ENCODE measurements at places on chromosomes 11 and 22.

DNA sequence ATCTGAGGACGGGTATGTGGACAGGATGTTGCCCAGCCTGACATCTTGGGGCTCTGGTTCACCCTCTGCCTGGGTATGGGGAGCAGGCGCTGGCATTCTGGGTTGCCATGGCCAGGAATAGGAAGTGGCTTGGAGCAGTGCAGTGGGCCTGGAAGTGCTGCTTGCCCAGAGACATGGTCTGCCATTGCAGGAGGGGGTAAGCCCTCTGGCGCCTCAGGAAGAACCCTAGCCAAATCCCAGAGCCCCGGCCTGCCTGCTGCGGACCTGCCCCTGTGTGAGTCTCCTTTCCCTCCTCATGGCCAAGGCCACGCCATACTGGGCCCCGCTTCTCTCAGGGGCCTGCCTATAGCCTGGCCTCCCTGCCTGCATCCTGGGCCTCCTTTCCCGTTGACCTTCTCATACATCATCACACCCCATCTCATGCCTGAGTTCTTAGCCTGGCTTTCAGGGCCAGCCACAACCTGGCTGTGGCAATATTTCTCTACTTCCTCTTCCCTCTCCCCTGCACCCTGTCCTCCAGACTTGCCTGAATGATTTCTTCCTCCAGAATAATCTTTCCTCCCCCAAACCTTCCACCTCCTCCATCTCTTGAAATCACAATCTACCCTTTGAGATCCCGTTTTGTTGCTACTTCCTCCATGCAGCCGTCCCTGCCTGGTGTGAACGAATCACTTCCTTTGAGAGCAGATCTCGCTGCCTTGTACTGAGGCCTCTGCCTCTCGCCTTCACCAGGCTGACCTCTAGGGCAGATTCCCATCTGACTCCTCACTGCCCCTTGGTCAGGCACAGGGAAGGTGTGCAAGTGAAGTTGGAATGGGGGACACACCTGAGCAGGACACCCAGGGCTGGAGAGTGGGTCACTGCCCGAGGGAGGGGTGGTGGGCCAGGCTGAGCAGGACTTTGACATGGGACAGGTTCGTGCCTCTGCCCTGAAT is 5.2 kb downstream of the CAPN5 start:
- no peak for DNase-seq

DNA sequence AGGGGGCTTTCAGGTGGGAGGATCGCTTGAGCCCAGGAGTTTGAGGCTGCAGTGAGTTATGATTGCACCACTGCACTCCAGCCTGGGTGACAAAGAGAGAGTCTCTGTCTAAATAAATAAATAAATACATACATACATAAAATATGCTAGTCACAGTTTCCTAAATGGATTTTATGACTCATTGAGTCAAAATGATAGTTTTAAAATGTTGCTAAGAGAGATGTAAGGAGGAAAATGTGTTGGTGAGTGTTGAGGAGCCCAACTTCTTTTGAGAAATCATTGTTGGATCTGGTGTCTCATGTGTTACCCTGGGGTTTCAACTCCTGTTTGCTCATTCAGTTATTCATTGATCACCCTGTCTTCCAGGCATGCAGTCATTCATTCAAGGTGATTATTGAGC is 21.0 kb downstream of the PARVB start:
- no peak for DNase-seq

- no peak for DNase-seq
These were observed 12.9 kb downstream of the CRYBB2 start for GRCh38 chr22:25232301-25232700.

GRCh38 chr11:103920933-103921332 is 115.5 kb upstream of the DDI1 start:
- DNase-seq, result no peak

DNA sequence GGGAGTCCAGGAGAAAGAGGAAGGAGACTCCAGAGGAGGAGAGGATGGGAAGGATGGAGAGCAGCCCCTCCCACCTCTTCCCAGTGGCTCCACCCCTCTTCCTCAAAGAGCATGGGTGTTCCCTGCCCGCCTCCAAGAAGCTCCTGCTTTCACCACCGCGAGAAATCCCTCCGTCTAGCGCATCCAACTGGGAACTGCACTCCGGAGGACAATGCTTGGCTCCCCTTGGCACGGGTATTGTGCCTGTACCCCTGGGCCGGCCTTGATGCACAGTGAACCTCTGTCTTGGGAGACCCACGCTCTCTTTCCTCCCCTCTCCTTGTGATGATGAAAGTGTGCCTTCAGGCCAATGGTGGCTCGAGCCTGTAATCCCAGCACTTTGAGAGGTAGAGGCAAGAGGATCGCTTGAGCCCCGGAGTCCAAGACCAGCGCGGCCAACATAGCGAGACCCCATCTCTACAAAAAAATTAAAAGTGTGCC is 14.9 kb upstream of the ADA2 start:
- no peak for DNase-seq

- DNase-seq, result no peak
These were observed 180.5 kb upstream of the ZBED5 start for GRCh38 chr11:11038352-11038751.

DNA sequence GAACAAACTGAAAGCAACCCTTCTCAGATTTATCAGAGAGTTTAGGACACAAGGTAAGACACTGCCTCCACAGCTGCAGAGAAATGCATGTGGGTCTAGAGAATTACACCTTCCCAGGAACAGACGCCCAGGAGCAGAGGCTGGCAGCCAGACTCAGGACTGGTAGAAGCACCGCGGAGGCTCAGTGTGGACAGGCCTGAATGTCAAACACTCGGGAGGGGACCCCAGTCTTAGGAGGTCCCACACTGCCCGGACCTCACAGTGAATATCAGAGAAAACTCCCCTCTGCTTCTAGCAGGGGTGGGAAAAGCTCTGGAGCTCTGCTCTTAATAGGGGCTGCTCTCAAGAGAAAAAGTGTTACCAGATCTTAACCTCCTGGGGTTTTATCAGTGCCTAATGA is 952.7 kb downstream of the BRD1 start:
- no peak for DNase-seq

GRCh38 chr11:105673089-105673488 is 63.2 kb downstream of the GRIA4 start:
- DNase-seq, result peak; percentile 34

- no peak for DNase-seq
These were observed 56.1 kb downstream of the SYT9 start for GRCh38 chr11:7307836-7308235.

DNA sequence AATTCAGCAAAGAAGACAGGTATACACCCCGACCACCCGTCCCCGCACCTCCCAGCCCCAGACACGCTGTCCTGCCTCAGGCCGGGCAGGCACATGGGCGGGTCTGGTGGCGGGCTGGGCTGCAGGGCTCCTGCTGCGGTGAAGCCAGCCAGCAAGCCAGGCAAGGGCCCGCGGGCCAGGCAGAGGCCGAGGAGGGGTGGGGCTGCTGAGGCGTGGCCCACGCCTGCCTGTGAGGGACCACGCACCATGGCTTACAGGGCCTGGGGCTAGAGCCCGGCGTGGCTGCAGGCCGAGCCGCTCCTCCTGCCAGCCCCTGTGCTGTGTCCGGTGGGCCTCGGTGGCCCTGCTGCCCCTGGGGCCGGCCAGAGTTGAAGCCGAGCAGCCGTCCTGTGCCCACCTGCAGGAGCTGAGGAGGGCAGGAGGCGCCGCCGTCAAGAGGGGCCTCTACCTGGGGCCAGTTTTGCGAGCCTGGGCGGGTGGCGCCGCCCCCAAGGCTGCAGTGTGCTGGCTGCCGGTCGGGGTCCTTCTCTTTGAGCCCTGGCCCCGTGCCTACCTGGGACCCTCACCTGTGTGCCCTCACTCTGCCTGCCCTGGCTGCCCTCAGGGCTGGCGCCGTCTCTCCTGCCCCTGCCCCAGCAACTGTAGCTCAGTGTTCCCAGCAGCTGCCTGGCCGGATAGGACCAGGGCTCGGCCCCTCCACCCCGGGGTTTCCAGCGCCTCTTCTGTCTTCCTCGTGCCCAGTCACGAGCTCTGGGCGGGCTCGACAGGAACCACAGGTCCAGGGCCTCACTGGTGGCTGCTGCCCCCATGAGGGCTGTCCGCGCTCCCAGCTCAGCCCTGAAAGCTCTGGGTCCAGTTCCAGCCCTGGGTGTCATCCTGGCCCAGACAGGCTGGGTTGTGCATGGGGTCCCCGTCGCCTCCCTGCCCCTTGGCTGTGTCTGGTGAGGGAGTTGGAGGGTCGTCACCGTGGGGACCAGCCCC is 38.4 kb downstream of the MOB2 start:
- DNase-seq, result no peak

GRCh38 chr11:132158091-132158490 is 787.7 kb downstream of the NTM start:
- DNase-seq, result no peak

DNA sequence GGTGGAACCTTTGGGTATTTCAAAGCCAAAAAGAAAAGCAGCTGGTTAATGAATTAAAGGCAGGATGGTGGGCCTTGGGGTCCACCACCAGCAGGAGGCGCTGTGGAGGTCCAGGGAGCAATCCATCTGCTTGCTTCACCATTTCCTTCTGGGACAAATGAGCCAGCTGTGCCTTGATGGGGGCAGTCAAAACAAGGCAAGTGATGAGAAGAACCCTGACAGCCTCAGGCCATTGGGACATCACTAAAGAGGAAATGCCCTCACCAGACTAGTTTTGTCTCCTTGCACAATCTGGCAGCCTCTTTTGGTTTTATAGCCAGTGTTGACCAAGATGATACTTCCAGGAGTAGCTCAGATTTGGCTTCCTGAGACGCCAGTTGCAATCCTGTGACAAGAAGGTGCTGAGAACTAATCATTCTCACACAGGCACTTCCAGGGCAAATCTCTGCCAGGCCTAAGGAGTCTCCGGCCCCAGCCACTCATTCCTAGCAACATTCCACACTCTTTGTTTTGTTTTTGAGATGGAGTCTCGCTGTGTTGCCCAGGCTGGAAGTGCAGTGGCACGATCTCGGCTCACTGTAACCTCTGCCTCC is 38.2 kb upstream of the WEE1 start:
- DNase-seq, result no peak

DNA sequence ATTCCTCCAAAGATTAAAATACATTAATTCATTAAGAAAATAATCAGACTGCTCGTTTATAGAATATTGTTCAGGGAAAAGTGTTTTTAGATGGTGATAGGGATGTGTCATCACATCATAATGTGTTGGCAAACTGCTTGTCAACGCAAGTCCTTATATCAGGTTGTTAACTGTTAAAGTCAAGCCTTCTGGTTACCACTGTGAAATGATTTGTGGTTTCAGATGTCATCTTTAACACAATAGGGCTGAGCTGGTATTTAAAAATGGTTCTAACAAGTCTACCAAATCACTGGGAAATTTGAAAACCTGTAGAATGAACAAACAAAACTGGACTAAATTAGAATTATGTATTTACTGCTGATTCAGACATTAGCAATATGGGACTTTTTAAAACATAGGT is 2.4 kb upstream of the MMP13 start:
- DNase-seq, result no peak

GRCh38 chr11:18770479-18771125 is 21.0 kb downstream of the PTPN5 start:
- no peak for DNase-seq

- DNase-seq, result no peak
These were observed 27.4 kb downstream of the FAT3 start for GRCh38 chr11:92251980-92252379.

DNA sequence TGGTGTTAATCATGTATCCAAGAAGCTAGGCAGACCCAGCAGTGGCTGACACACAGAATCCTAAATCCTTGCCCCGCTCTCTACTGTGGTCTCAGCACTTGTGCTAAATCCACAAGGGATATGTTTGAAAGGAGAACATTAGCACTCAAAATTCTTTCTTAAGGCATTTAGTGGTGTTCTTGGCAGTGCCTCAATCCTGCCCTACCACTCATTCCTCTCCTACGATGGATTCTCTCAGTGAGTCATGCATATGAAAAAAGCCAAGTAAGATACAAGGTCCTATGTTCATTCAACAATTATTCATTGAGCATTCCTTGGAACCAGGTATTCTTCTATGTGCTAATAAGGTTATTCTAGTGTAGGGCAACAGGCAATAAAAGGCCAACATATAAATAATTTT is 31.2 kb downstream of the RRP8 start:
- no peak for DNase-seq

DNA sequence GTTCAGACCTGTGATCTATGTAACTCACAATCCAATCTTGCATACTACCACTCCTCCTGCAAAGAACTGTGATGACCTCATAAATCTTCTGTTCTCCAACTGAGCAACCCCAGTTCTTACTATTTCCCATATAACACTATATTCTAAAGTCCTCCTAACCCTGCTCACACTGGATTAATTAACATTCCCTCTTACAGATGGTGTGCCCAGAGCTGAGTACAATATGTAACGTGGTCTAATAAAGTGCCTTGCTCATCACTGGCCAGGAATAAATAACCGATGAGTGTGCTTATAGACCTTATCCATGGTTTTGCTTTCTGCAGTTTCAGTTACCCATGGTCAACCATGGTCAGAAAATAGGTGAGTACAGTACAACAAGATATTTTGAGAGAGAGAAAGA is 28.6 kb downstream of the PRCP start:
- no peak for DNase-seq

GRCh38 chr11:75795276-75796090 is 19.5 kb upstream of the UVRAG start:
- DNase-seq, result no peak

DNA sequence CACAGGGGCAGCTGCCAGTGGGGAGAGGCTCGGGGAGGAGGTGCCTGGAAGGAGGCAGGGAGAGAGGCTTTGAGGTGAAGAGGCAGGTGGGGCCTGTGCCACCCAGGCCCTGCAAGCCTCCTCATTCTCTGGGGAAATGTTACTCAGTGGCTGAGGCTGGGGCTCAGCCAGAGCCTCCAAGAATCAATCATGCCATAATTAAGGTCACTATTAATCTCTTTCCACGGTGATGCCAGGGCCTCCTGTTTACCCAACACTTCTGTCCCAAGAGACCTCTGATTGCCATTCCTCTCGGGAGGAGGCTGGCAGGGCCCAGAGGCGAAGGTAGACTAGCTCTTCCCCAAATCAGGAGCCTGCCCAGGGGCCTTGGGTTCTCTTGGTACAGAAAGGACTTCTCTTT is 38.4 kb downstream of the GDPD5 start:
- DNase-seq, result no peak

GRCh38 chr22:48391171-48391711 is 1436.4 kb downstream of the BRD1 start:
- DNase-seq, result no peak

DNA sequence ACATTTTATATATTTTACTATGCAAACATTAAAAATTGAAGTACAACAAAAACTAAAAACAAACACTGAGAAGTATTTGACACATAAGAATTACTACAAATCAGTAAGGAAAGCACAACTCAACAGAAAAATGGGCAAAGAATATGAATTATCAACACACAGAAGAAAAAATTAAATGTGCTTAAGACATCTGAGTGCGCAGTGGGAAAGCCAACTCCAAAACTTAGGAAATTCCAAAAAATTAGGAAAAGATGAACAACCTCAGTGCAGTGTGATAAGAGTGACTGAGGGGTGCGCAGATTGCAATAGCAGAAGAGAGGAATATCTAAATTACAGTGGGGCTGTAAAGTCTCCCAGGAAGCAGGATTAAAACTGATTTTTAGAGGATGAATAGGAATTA is 1.9 kb upstream of the TMEM41B start:
- DNase-seq, result no peak

GRCh38 chr11:83689144-83689780 is 403.1 kb upstream of the CCDC90B start:
- no peak for DNase-seq

- DNase-seq, result no peak
These were observed 205.1 kb upstream of the CADM1 start for GRCh38 chr11:115709297-115709696.

- DNase-seq, result no peak
These were observed 89.2 kb downstream of the PLEKHA7 start for GRCh38 chr11:16924826-16925560.

Data from retinal pigment epithelial cell (primary cell).